ENCODE measurements at places on chromosomes 13 and 19.
A peak's percentile ranks its signal among the peaks of the same experiment; 100 is the strongest.

- DNase-seq: no peak
Observed at GRCh38 chr13:48493066-48493765, 39.7 kb downstream of the RCBTB2 start.

DNA sequence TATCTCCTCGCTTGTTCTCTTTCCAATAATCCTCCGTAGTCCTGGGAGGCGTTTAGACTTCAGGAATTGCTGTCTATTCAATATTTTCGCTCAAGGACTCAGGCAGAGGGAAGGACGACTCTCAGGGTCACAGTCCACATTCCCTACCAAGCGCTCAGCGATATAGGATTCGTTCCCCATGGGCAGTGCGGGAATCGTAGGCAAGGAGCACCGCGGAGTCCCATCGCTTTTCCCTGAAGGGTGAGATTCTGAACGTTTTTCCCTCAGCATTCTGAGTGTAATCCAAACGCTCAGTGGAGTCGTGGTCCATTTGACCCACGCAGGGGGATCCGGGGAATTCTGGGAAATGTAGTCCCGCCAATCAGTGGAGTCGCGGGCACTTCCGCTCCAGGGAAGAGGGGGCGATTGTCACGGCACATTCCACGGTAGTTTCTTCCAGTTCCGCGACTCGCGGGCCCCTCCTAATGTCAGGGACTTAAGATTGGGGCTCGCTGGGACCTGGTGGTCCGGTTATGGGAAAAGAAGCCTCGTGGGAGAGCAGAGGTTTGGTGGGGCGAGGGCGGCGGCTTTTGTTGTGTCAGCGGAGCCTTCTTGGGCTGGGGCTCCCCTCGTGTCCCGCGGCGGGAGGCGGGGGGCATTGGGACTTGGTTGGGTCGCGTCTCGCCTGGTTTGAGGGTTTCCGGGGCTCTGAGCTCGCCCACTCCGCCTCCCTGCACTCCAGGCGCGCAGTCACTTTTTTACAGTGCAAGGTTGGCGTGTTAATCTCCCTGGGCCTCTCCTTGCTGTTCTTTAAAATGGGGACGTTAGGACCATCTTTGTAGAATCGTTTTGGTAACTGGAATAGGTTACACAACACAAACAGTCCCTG is at the start of gene ZNF234:
TSS of gene ZNF234 (plus strand) at position 364 of the 868 bp plus-strand sequence. CDS start 3,079 bp downstream, outside the sequence.
- DNase-seq: peak; percentile 57

- no peak for DNase-seq
Observed at GRCh38 chr19:4870025-4870700, 2.7 kb upstream of the PLIN3 start.

GRCh38 chr13:29771247-29771646 is 79.2 kb downstream of the UBL3 start:
- DNase-seq: no peak

- DNase-seq: no peak
Observed at GRCh38 chr13:96091164-96092117, 1.5 kb downstream of the HS6ST3 start.

All from activated T-helper 2 cell treated with anti-CD3 and anti-CD28 coated beads, Interferon-gamma antibody, Interleukin-2, Interleukin-4, amounts not matched to agents 10 μg/mL and 5 μg/mL and 100 μg/mL, durations not matched to agents 14 hours and 24 hours and 36 hours (primary cell).